ENCODE measurements at places on chromosomes 11 and 22.
A peak's percentile ranks its signal among the peaks of the same experiment; 100 is the strongest.

DNA sequence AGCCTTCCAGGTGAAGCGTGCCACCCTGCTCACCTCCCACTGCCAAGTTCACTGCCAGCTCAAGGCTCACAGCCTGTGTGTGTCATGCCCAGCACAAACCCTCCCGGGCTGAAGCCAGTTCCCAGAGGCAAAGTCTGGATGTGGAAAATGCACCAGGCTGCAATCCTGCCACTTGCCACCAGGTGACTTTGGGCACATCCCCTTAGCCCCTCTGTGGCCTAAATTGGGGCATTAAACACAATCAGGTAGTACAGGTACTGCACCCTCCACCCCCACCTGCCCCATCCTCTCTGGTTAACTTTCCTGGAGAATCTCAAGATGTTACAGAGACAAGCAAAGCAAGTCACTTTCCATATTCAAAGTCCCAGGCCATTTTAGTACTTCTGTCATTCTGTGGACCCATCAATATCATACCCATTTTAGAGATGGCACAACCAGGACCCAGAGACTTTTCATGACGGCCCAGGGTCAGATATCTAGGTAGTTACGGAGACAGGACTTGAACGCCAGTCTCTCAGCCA is 1.8 kb upstream of the RASD2 start:
- no peak overlapping the region for H3K27ac ChIP-seq
- H3K36me3 ChIP-seq: no peaks in the 10 kb centered on the region
- peak; percentile 54 for DNase-seq
- peaks cover 22% of the 10 kb centered on the region for H3K27me3 ChIP-seq

- H3K4me1 ChIP-seq: no peaks in the 10 kb centered on the region
- no peaks in the 10 kb centered on the region for H3K36me3 ChIP-seq
- peaks cover 5% of the 10 kb centered on the region for H3K27me3 ChIP-seq
- no peak overlapping the region for H3K4me3 ChIP-seq
- no peak for DNase-seq
Measured at GRCh38 chr11:125468852-125469251, 27.2 kb downstream of the FEZ1 start.

GRCh38 chr11:43852057-43852636 is 28.5 kb upstream of the ALKBH3 start:
- no peak overlapping the region for H3K27ac ChIP-seq
- H3K4me3 ChIP-seq: no peak overlapping the region
- peaks cover 4% of the 10 kb centered on the region for H3K36me3 ChIP-seq

- no peak overlapping the region for H3K4me3 ChIP-seq
- H3K4me1 ChIP-seq: peaks cover 76% of the 10 kb centered on the region
- no peaks in the 10 kb centered on the region for H3K27me3 ChIP-seq
Measured at GRCh38 chr11:6736495-6737121, 35.2 kb downstream of the OR2AG2 start.

- peak; percentile 37 for DNase-seq
- no peak overlapping the region for H3K27ac ChIP-seq
- H3K4me3 ChIP-seq: peak overlapping the region; percentile 76
- no peaks in the 10 kb centered on the region for H3K36me3 ChIP-seq
Measured at GRCh38 chr11:133968300-133968699, 11.5 kb upstream of the IGSF9B start.
